Activated naive CD4-positive, alpha-beta T cell (primary cell): ENCODE measurements at places on chromosomes 7 and 10.

DNA sequence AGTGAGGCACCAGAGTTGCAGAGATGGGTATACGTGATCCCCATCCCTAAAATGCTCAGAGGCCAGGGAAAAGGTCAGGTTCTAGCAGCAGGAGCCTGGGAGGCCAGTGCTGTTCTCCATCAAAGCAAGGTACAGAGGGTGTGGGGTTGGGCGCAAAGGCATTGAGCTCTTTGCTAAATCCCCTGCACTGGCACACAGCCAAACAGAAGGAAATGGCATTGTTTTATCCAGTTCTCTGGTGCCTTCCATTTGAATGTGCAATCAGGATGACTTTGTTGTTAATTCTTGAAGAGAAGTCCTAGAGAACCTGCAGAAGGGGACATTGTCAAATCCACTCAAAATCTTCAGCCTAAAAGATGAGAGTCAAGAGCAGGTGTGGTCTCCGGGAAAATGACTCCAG, 111.3 kb upstream of the CHST15 start:
- DNase-seq: no peak

DNA sequence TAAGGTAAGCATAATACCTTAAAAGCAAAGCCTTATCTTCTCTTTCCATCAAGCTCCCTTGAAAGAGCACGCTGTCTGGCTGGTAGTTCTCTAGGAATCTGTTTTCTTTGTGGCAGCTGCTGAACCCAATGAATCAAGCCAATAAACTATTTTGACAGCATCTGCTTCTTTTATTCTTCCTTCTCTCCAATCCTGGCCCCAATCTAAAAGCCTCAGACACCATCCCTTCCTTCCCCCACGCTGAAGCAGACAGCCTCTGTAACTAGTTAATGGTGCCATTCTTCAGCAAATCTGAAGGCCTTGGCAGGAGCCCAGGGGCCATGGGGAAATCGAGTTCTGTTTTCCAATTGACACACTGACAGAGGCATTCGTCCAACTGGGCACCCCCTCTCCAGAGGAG, 186.6 kb upstream of the LYZL1 start:
- no peak for DNase-seq

GRCh38 chr10:58237014-58237834, 30.5 kb downstream of the IPMK start:
- no peak for DNase-seq

- no peak for DNase-seq
Observed at GRCh38 chr7:139687980-139688632, 89.7 kb downstream of the HIPK2 start.

GRCh38 chr7:69992938-69993337, 394.7 kb downstream of the AUTS2 start:
- no peak for DNase-seq

- no peak for DNase-seq
Observed at GRCh38 chr7:159188011-159188410, 43.3 kb upstream of the VIPR2 start.

DNA sequence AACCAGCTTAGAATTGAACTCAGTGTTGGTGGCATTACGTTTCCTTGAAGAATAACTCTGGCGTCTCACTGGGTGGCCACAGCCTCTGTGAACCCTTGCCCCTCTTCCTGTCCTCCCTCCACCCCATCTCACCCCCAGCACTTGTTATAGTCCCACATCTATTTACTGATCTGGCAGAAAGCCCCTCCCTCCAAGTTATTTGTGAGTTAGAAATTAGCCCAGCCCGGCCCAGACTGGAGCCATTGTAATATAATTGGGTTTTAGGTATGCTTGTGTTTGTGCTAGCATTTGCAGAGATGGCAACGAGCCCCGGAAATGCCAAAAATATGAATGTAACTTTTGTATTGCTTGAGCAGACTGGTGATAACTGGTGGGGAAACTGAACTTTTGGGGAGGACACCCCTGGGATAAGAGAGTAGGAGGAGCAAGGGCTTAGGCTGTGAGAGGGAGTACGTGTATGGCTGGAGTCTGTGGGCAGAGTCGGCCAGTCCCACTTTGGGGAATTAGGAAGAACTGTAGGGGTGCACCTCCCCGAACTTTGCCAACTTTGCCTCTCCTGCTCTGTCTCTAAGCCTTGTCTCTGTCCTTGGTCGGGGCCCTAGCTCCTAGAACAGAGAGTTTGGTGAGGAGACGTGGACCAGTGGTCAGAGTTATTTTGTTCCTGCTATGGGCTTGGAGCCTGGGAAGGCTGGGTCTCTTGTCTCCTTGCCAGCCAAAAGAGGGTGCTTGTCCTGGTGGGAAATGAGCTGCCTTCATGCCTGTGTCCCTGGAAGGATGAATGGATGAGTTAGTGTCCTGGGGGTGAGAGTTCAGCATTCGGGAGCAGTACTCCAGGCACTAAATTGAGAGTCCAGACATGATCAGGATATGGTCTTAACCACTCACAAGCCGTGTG, 19.3 kb upstream of the TRIM8 start:
- DNase-seq: no peak

- DNase-seq: no peak
Observed at GRCh38 chr10:34758447-34758996, 56.6 kb downstream of the PARD3 start.

DNA sequence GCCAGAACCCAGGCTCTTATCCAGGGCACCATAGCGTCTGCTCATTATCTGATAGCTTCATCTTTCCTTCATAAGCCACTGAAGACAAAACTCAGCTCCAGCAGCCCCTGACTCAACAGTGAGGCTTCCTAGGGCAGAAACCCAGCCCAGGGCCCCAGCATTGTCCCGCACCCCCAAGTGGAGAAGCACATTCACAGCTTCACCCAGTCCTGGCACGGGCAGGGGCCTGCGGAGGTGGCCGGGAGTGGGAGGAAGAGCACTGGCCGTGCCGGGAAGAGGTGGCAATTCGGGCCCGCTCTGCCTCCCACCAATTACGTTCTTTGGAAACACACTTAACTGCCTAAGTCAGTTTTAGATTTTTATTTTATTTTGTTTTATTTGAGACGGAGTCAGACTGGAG, 10.3 kb upstream of the CALML5 start:
- no peak for DNase-seq

- DNase-seq: no peak
Observed at GRCh38 chr10:124500757-124501156, 39.1 kb downstream of the LHPP start.

DNA sequence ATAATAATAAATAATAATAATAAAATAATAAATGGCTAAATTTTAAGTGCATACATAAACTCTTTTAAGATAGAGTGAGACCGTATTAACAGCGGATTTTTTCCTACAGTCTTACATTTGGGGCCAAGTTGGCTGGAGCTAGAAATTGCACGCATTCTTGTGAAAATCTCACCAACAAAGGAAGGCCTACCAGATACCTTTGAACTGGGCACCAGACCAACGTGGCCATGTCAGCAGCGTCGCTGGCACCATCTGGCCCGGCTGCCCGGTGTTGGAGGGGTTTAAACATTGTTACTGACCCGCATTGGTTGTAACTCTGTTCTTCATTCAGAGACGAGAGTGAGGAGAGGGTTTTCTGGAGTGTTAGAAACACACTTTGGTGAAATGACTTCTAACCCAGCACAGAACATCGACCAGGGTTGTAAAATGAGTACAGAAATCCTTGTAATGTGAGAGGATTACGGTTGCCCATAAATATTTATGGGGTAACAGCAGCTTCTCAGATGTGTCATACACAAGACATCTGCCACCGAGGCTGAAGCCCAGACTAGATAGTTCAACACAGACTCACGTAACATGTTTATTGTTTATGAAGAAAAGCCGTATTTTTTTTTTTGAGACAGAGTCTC, 34.6 kb upstream of the UNCX start:
- no peak for DNase-seq

DNA sequence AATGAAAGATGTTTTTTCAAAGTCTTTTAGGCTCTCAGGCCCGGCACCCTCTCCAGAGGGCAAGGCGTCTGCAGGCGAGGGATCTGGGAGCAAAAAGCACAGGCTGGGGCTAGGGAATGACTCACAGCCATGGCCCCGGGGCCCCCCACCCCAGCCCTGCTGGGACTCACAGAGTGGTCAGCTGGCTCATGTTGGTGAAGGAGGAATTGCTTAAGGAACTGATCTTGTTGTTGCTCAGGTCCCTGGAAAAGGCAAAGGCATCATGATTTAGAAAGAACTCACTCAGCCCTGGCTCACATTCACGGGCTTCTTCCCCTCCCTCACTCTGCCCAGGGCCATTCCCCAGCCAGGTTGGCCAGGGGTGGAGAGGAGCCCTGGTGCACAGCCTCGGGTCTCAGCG, 151.5 kb downstream of the SLIT1 start:
- DNase-seq: no peak

DNA sequence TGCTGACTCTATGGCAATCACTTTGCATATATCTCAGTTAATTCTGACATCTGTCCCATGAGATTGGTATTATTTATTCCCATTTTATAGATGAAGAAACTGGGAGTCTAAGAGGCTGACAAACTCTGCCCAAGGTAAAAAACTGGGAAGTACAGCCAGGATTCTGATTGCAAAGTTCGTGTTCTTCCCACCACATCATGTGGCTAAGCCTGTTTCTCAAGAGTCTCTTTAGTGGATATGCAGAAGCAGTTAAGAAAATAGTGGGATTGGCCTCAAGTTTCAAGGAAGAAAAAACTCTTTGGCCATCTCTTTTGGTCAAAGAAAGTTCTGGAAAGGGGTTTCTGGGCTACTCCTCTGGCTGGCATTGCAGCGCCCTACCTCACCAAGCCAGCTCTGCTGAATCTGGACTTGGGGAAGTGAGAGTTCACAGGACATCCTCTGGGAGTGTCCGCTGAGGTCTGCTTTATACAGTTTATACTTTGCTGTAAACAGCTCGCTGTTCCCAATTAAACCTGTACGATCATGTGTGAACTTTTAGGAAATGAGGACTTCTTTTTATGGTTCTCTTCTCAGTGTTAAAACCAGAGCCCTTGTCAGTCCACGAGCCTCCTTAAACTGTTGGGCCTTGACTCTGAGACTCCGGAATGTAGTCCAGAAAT, 12.2 kb upstream of the BMPR1A start:
- DNase-seq: no peak

DNA sequence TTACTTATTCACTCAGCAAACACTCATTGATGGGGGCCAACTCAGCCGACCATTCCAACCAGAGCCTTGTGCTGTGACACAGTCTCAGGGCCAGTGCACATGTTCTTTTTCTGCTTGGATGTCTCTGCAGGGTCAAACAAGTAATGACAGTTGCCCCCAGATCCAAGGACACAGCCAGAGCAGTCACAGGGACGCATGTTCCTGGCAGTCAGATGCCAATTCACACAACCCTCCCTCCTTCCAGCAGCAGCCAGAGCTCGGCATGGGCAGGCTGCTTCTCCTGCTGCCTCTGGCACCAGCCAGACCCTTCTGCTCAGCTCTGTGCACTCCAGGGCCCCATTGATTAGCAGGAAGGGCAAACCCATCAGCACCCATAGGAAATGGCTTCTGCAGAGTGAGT, 20.3 kb downstream of the DRGX start:
- no peak for DNase-seq

DNA sequence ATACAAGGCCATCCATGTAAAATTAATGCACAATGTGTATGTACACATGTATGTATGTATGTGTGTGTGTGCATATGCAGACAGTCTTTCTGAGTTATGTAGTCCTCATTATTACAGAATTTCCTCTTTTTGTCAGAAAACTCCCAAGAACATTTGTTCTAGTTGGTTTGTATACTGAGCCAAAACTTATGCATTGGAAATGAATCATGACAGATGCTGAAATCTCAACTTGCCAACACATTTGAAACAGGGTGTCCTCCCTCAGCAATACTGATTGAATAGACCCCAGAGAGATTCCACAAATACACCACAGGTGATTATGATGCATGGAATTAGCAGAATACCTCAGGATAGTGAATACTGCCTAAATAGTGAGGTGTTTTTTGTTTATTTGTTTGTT, 472.9 kb upstream of the PCDH15 start:
- no peak for DNase-seq

- DNase-seq: no peak
Observed at GRCh38 chr10:114772496-114773196, 48.9 kb upstream of the FHIP2A start.

GRCh38 chr7:98571006-98571405, 46.1 kb upstream of the NPTX2 start:
- DNase-seq: no peak

- no peak for DNase-seq
Observed at GRCh38 chr10:118290471-118290995, 51.6 kb downstream of the FAM204A start.

DNA sequence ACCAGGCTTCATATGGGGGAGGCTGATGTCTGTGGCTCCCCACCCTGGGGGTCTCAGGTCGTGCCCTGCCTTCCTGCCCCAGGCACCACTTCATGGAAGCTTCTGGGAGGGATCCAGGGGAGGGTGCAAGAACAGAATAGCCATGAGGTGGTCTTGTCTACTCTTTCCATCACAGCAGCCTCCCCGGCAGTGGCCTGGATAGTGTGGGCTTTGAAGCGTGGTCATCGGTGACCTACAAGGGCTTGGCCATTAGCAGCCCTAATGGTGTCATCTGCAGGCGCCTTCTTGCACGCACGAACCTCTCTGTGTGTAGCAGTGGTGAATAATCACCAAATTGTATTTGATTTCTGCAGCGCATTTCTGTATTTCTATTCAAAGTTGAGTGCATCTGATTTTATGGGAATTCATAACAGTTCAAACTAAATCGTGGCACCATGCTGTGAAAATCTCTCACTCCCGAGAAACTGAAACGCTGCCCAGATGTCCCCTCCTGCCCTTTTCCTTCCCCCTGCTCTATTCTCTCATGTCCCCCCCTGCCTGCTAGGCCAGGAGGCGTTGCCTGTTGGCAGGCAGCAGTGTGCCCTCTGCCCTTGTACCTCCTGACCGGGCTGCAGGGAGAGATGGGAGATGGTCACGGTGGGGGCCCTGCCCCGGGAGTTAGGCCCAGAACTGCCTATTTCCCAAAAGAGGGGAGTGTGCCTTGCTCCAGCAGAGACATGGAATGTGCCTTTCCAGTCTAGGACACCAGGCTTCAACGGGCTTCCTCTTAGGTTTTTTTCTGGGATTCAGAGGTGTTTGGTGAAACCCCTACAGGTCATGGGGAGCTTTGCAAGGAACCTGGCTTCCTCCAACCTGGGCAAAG, 34.8 kb downstream of the CDH23 start:
- DNase-seq: no peak

DNA sequence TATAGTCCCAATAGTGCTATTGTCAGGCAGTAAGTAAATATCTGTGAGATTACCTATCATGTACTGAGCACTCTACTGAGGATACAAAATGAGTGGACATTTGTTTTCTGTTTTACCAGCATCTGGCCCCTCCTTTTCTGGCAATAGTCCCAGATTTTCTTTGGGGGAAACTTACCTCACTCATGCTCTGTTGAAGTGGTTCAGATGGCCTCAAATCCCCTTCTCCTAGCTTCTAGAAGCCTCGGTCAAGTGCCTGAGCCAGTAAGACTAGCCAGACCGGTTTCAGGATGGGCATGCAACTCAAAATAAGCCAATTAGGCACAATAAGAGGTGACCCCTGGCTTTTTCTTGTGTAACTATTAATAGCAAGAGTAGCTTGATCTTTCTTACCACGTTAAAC, 19.7 kb downstream of the TRDMT1 start:
- DNase-seq: no peak

GRCh38 chr7:128304212-128304611, 39.5 kb downstream of the RBM28 start:
- DNase-seq: no peak
